ENCODE measurements at places on chromosomes 12 and 14.

GRCh38 chr12:49767333-49767732 is 26.0 kb downstream of the TMBIM6 start:
- DNase-seq = no peak

DNA sequence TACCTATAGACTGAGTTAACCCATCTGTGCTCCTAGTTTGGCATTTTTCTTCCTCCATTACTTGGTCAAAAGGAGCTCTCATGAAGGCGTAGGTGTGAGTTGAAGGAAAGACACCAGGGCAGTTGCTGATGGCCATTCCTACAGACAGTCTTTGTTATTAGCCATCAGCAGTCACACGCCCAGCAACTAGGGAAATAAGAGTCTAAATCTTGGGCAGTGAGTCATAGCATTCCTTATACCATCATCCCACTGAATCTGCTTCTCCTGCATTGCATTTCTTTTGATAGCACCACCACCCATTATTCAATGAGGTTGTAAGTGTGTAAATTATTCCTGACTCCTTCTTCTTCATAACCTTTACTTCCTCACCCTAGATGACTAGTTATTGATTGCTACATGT is 150.9 kb upstream of the IGF1 start:
- DNase-seq = no peak

- no peak for DNase-seq
Measured at GRCh38 chr12:50923361-50924130, 28.8 kb upstream of the HIGD1C start.

- DNase-seq = no peak
Measured at GRCh38 chr12:5969156-5969973, 24.3 kb upstream of the ANO2 start.

- no peak for DNase-seq
Measured at GRCh38 chr12:106867651-106868050, 88.1 kb upstream of the TMEM263 start.

- DNase-seq = peak; percentile 68
Measured at GRCh38 chr14:55446127-55446736, 5.8 kb upstream of the TBPL2 start.

DNA sequence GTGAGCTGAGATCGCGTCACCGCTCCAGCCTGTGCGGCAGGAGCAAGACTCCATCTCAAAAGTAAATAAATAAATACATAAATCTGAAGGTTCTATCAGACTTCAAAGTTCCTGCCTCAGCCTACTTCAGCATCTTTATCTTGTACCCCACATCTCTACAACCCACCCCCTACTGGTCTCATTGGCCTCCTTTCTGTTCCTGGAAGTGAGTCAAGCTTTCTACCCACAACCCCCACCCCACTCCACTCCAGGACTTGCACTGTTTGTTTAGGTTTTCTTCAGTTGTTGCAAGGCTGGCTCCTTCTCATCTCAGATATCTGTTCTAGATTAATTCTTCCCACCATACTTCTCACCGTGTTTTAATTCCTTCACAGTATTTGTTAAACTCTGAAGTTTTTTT is 714 bp upstream of the PSMC6 start:
- peak; percentile 61 for DNase-seq

- DNase-seq = no peak
Measured at GRCh38 chr12:109469517-109469916, 7.6 kb downstream of the KCTD10 start.

- DNase-seq = no peak
Measured at GRCh38 chr14:81743605-81744004, 210.0 kb upstream of the SEL1L start.

- DNase-seq = no peak
Measured at GRCh38 chr14:92874962-92875661, 47.8 kb upstream of the CHGA start.

DNA sequence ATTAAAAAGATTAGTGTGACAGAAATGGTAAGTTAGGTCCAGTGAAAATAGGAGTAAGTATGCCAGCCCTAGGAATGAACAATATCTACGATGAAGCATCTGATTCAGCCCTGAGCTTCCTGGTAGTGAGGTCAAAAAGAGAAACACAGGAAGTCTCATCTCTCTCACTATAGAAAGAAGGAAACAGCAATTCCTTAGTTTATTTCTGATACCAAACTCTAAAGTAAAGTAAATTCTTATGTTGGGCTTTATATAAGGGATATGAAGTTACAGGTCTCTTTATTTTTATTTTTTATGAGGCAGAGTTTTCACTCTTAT is 76.7 kb upstream of the RFLNA start:
- DNase-seq = no peak

DNA sequence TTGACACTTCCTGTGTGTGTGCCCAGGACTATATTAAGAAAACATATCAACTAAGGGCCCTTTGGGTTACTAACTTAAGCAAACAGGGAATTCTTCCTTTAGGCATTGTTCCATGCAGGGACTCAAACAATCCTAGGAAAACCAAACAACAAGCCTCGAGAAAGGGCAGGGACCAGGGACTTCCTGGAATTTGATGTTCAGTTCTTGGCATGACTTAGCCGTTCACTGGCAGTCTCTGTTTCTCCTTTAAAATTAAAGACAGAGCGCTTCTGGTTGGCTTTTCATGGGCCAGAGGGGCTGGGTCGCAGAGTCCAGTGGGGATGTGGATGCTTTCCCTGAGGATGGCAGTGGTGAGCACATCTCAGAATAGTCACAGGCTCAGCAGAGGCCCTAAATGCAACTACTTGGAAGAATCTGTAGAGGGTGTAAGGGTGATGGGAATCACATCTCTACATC is 35.2 kb downstream of the RNFT2 start:
- no peak for DNase-seq

- no peak for DNase-seq
Measured at GRCh38 chr12:101013993-101014392, 196.0 kb downstream of the SLC5A8 start.

DNA sequence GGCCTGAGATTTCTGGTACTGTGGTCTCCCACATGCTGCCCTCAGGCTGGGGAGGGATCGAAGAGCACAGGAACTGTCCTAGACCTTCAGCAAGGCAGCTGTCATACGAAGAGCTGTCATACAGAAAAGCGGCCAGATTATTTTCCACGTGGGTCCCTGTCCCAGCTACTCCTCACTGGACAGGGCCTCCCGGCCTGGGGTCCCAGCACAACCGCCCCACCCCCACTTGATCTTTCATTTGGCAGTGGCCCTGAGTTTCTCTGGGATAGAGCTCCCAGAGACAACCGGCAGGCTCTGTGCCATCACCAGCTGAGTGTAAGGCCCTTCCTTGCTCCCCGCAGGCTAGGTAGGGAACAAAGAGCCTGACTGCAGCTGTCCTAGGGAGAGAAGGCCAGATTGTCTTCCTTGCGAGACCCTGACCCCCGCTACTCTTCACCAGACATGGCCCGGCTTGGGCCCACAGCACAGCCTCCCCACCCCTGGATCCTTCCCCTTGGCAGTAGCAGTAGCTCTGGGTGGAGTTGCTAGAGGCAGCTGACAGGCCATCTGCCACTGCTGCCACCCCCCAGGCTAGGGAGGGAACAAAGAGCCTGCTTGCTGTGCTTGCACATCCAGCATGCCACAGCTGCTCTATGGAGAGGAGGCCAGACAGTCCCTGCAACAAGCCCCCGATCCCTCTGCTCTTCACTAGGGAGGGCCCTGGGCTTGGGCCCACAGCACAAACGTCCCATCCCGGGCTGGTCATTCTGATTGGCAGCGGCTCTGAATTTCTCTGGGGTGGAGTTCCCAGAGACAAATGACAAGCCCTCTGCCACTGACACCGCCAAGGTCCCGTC is 3.1 kb upstream of the OR4N2 start:
- DNase-seq = no peak

- no peak for DNase-seq
Measured at GRCh38 chr12:9090220-9090619, 25.5 kb downstream of the A2M start.

DNA sequence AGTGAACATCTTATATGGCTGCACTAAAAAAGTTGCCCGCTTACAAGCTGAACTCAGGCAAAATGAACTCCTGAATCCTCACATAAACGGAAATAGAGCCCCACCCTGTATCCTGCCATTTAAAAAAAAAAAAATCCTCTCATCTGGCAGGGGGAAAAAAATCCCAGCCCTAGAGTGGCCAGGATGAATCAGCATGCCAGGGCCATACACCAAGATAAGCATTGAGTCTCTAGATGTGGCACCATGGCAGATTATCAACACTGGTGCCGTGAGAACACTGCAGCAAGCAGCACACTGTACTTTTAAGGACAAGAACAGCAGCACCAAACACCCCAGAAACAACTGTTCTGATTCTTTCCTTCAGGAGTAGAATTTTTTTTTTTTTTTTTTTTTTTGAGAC is 65.5 kb downstream of the RASSF3 start:
- DNase-seq = no peak

GRCh38 chr14:68639758-68640574 is 152.9 kb downstream of the ZFP36L1 start:
- no peak for DNase-seq

GRCh38 chr12:66144791-66145754 is 14.5 kb upstream of the LLPH start:
- DNase-seq = no peak

DNA sequence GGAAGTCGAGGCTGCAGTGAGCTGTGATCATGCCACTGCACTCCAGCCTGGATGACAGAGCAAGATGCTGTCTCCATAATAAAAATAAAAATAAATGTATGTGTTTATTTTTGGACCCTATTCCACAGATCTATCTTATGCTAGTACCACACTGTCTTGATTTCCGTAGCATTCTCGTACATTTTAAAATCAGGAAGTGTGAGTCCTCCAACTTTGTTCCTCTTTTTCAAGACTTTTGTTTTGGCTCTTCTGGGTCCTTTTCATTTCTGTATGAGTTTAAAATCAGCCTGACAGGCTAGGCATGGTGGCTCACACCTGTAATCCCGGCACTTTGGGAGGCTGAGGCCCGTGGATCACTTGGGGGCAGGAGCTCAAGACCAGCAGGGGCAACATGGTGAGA is 25.8 kb downstream of the DAO start:
- DNase-seq = no peak

DNA sequence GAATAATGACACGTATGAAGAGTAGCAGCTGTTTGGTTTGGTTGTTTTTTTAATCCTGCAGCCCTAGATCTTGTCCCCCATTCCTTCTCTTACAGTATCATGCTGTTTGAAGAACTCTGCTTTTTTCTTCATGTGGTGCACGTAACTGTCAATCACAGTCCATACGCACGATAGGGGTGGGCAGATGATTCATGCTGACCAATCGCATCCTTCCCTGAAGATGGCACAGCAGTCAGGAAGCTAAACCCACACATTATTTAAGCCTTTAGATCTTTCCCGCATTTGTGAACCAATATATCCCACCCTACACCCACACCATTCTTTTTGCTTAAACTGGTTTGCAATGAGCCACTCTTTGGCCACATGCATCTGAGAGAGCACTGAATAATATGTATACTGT is 158.9 kb upstream of the PLEKHA5 start:
- no peak for DNase-seq

- no peak for DNase-seq
Measured at GRCh38 chr14:57797160-57797559, 68.7 kb downstream of the SLC35F4 start.

DNA sequence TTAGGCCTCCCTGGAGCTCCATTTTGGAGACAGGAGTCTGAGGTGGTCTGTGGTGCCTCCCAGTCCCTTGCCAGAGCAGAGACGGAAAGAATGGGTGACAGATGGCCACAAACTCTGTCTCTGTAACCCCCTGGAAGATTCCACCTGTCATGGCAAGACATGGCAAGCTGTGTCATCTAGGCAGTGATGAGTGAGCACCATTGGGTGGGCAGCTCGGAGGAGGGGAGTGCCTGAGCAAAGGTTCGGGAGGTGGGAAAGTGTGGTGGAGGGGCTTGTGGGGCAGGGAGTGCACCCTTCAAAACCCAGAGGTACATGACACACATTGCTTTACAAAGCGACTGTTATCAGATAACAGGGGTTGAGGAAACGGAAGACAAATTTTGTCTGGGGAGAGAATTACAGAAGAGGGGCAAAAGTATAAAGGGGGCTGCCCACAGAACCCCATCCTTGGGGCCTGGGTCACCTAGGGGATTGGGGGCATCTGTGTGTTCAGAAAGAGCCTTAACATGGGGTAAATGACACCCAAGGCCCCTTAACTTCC is 3.5 kb downstream of the RIN3 start:
- no peak for DNase-seq

DNA sequence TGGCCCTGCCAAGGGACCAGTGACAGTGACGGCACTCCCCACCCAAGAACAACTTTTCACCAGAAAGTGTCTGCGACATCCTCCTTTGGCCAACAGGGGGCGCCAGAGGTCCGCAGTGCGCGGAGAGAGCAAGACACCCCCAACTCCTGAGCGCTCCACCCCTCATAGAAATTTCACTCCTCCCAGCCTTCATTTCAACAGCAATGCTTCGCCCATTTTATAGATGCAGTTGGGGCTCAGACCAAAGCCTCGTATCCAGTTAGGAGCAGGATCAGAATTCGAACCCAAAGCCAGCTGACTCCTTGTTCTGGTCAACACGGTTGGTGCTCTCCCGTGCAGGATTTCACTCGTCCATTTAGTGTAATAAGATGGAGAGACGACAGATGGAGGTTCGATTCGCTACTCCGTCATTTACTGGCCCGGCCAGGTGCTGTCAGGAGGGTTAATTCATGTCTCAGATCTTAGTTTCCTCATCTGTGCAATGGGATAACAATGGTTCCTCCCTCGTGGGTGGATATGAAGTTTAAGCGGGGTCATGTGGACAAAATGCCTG is 2.4 kb upstream of the POP5 start:
- peak; percentile 92 for DNase-seq

DNA sequence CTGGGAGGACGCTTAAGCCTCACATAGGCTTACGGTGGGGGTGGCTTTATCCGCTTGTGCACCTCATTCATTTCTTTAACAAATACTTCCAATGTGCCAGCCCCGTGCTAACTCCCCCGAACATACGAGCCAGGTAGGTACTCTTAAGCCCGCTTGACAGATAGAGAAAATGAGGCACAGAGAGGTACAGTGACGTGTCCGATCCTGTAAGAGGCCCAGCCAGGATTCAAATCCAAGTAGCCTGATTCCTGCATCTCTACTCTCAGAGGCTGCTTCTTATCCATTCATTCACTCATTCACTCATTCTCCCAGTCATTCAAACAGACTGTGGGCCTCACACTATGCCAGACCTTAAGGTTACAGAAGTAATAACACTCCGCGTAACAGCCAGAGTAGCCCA is 477 bp downstream of the OAS3 start:
- no peak for DNase-seq

GRCh38 chr12:112163471-112163991 is 38.2 kb downstream of the TRAFD1 start:
- no peak for DNase-seq

GRCh38 chr12:76586764-76587395 is 27.3 kb upstream of the OSBPL8 start:
- peak; percentile 16 for DNase-seq

GRCh38 chr14:92609955-92610354 is 96.4 kb downstream of the RIN3 start:
- no peak for DNase-seq

DNA sequence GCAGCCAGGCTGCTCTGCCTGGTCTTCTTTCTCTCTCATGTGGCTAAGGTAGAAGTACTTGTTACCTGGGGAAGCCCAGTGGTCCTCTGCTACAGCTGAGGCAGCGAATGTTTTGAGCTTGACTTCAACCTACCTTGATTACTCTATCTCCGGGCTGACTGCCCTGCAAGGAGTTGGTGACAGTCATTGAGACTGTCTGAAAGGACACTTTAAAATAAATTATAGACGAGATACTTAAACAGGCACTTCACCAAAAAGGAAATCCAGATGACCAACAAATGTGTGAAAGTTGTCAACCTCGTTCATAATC is 474 bp upstream of the CIT start:
- DNase-seq = no peak

- DNase-seq = no peak
Measured at GRCh38 chr12:89129167-89129870, 223.0 kb downstream of the DUSP6 start.

GRCh38 chr12:31651893-31652521 is 7.5 kb upstream of the ETFBKMT start:
- DNase-seq = no peak
